ENCODE measurements at places on chromosomes 6 and 20.

DNA sequence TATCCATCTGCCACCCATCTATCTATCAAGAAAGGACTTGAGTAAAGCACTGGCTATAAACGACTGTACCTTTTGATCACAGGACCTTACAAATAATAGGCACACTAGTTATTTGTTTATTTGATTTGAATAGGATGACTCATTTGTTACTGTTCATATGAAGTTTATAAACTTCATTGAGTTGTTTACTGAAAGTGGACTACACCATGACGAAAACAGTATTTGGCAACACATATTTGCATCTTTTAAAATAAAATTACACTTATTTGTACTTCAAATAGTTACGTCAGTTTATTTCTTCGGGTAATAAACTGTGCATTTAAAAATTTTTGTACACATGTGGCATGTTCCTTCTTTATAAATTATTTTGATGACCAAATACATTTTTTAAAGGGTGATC, 133.0 kb downstream of the OGFRL1 start:
- no peak for DNase-seq

DNA sequence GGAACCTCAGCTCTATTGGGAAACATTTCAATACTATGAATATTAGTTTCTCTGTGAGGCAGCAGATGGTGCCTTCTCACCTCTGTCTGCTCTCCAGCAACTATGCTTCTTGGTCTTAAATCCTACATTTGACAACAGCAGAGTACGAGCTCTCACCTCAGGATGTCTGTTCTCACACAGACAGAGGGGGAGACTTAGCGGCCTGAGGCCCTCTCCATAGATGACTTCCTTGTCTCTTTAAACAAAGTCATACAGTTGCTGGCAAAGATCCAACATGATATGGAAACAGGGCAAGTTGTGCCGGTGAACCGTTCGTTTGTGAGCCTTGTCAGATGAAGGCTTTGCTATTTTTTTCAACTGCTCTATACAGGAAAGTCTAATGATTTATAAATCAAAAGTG, 43.7 kb upstream of the GABRR1 start:
- no peak for DNase-seq

- DNase-seq: no peak
These were observed 437.5 kb downstream of the HTR1B start for GRCh38 chr6:77025736-77026223.

- DNase-seq: peak; percentile 60
These were observed 8.7 kb upstream of the ATRN start for GRCh38 chr20:3461911-3462677.

- peak; percentile 74 for DNase-seq
These were observed 369.1 kb downstream of the MAFB start for GRCh38 chr20:40319741-40320516.

GRCh38 chr6:81909981-81910900, 157.8 kb upstream of the TENT5A start:
- DNase-seq: no peak

Measured in esophagus muscularis mucosa (tissue), 4 donors.